Fibroblast of skin of right quadriceps (primary cell): ENCODE measurements at places on chromosomes 4 and X.

GRCh38 chr4:138758876-138759553 lies 256.6 kb upstream of the NOCT start:
- no peak for DNase-seq

GRCh38 chr4:25923745-25924144 lies 9.7 kb downstream of the SMIM20 start:
- DNase-seq = no peak

DNA sequence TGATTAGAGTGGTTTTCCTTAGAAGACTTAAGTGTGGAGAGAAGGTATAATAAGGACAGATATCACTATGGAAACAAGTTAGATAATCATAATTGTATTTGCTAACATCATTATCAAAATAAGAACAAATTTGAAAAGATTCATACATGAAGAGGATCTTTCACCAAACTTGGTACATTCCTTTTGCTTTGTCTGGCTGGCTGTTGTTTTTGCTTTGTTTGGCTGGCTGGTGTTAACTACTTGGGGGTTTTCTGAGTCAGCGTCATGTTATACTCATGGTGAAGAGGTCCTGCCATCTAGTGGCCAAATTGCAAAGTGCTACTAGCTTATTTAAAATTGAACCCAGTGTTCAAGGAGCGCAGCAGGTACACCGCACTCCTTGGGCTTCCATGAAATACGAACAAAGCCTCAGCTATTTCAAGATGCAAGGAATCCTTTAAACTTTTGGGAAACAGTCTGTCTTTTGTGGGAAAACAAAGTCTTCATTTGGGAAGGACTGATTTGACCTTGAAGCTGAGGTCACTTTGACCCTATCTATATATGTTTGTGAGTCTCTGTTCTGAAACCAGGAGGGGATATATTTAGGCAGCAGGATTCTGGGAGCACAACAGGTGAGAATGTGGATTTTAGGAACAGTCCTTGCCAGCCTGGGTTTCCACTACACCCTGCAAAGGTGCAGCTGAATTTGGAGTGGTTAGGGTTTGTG lies 129.7 kb downstream of the PLS3 start:
- peak; percentile 83 for DNase-seq

DNA sequence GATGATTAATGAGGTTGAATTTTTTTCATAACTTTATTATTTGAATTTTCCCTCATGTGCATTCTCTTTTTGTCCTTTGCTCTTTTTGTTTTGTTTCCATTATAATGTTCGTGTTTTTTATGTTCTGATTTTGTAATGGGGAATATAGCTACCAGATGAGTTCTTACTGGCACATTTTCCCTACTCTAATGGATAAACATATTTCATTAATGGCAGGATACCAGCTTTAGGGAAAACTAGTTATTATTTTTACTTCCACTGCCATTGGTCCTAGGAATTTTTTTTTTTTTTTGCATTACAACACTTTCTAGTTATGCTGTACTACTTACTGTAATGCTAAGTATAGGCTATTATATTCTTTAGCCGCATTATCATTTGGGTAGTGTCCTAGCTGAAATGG lies 286.3 kb downstream of the SPRY1 start:
- no peak for DNase-seq

- DNase-seq = no peak
Measured at GRCh38 chrX:78517124-78517523, 142.0 kb downstream of the RTL3 start.

- no peak for DNase-seq
Measured at GRCh38 chr4:88445252-88445651, 11.7 kb upstream of the HERC5 start.

DNA sequence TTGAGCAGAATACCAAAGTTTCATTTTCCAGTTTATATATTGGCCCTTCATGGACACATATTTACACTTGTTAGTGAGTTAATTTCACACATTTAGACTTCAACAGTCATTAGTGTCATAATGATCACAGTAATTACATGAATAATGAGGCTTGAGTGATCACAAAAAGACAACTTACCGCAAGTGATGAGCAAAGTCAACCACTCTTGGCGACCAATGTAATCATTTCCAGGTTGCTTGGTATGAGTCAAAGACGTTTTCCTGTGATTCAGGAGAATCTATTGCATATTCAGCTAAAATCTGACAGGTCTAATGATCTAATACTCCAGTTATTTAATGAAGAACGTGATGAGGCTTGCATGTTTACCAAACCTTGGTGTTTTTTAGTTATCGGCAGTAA lies 407.9 kb upstream of the TENM3 start:
- DNase-seq = peak; percentile 44

DNA sequence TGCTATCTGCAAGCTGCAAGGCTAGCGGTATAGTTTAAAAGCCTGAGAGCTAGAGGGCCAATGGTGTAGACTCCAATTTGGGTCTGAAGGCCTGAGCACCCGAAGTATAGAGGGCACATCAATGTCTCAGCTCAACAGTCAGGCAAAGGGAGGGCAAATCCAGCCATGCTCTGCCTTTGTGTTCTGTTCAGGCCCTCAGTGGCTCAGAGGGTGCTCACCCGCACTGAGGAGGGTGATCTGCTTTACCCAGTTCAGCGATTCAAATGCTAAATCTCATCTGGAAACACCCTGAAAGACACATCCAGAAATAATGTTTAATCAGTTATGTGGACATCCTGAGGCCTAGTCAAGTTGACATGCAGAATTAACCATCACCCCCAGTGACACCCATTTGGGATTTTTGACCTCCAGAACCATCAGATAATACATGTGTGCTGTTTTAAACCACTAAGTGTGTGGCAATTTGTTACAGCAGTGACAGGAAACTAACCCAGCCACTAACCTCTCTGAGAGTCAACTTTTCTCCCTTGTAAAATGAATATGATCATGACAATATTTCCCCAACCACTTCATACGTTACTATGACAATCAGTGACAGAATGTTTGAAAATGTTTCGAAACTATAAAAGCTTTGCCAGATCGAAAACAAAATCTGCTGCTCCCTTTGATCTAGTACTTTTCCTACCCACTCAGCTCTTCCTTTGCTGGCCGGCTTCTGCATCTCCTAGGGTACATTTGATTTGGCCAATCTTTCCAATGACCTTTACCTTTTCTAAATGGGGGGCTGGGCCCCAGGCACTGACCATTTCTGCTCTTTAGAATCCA lies 8.4 kb upstream of the TBL1X start:
- no peak for DNase-seq

- no peak for DNase-seq
Measured at GRCh38 chr4:40140196-40140595, 56.6 kb upstream of the RHOH start.

DNA sequence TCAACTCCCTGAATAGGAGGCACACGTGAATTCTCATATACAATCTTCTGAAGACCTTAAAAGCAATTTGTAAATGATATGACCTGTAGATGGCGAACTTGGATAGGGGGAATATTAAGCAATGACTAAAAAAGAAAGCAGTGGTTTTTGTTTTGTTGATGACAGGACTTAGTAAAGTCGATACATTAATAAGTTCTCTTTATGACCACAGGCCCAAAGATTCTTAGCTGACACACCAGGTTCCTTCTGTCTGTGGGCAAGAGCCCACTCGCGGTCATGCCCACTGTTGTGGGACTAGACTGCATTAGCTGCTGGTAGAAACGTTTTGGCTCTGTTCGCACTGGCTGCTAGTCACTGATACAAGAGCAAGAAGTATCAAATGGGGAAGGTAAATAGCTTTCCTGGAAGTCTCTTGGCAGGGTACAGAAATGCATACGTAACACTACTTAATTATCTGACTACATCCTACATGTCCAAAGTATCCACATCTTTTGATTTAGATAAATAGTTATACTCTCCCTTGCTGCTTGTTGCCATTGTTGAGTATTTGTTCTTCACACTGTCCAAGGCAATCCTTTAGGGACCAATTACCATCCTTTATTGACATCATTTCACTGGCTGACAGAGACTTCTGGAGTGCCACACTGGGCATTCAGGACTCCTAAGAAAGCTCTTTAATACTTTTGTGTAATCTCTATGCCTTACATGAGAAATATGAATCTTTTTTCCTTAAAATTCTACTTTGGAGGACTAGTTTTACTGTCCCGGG lies 31.0 kb downstream of the ALPK1 start:
- DNase-seq = peak; percentile 49

DNA sequence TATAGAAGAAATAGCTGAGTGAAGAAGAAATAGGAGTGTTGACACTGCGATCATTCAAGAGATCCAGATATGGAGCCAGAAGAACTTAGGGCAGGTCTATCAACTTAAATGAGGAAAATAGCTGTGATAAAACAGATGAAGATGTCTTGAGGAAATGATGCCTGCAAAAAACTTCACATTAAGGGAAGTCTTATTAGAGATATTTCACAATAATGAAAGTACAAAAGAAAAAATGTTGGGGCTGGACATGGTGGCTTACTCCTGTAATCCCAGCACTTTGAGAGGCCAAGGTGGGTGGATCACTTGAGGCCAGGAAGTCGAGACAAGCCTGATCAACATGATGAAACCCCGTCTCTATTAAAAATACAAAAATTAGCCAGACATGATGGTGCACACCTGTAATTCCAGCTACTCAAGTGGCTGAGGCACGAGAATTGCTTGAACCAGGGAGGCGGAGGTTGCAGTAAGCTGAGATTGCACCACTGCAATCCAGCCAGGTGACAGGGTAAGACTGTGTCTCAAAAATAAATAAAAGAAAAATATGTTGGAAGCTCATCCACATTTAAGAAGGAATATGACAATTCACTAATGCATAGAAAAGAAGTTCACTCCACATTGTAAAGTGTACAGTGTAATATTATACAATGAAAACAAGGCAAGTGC lies 56.3 kb downstream of the PKD2 start:
- DNase-seq = no peak

- DNase-seq = peak; percentile 5
Measured at GRCh38 chrX:107978707-107979307, 3.4 kb downstream of the TEX13B start.

DNA sequence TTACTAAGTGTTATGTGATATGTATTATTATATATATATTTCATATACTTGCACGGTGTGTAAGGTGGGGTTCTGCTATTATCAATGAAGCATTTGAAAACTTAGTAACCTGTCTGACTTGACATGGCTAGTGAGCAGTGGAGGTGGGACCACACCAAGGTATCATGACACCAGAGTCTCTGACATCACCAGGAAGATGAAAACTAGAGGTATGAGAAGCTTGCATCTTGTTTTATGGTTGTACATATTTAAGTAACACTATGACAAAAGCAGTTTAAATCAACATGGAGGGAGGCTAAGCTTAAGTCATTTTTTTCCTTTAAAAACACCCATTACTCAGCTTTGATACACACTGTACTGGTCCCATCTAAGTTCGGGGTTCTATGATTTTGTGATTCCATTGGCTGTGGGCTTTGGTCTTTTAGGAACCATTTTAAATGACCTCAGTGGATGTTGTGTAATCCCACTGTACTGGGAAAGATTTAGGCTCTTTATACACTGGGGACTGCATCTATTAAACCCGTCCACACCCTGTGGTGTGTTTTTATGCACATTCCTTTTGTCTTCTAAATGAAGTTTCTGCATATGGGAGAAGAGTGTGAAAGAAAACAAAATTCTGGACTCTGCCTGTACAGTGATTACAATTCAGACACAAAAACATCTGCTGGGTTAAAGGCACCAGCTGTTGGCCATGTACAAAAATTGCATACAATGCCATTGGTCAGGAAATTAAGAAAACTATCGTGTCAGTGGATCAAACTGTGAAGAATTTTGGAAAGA lies 570.6 kb downstream of the SPRY1 start:
- DNase-seq = no peak

DNA sequence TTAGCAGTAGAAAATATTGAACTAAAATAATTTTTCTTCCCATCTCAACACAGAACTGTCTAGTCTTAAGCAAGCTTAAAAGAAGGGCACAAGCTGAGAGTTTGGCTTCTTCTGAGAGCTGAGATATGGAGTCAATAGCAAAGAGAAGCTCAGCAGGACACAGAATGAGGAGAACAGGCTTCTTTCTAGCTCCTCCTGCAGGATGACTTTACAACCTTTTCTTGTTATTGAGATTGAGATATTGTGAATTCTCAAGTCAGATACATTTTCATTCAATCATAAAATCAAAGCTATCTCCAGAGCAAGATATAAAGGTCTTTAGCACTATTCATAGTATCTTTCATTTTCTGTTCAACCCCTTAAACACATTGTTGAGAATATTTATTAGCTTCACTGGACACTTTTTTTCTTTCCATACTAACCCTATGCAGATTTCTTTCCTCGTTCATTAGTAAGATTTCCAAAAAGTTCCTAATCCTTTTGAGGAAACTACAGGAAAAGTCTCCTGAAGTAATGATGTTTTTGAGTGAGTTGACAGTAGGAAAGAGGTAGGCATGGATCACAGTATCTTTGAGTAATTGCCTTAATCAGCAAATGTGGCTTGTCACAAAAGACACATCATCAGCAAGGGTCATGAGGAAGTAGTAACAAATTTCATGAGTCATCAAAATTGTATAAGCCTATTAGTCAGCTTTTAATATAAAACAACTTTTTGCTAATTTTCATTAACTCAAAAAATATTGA lies 17.8 kb upstream of the CXCL3 start:
- peak; percentile 39 for DNase-seq

- DNase-seq = no peak
Measured at GRCh38 chr4:36256398-36256891, 12.1 kb upstream of the ARAP2 start.

DNA sequence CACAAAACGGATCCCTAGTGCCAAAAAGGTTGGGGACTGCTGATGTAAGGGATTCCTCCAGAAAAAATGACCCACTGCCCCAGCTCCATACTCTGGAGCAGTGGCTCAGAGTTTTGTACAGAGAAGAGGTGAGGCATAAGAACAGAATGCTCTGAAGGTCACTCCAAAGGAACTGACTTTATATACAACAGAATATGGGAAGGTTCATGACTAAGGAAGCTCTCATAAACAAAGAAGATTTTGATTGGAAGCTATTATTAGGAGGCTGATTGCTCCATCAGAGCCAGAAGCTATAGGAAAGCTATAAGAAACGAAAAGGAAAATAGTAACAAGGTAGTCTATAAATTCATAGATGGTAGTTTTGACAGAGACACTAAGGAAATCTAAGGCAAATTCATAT lies 203.1 kb downstream of the SLC7A11 start:
- DNase-seq = peak; percentile 54

GRCh38 chr4:10442976-10443375 lies 14.2 kb downstream of the ZNF518B start:
- no peak for DNase-seq

DNA sequence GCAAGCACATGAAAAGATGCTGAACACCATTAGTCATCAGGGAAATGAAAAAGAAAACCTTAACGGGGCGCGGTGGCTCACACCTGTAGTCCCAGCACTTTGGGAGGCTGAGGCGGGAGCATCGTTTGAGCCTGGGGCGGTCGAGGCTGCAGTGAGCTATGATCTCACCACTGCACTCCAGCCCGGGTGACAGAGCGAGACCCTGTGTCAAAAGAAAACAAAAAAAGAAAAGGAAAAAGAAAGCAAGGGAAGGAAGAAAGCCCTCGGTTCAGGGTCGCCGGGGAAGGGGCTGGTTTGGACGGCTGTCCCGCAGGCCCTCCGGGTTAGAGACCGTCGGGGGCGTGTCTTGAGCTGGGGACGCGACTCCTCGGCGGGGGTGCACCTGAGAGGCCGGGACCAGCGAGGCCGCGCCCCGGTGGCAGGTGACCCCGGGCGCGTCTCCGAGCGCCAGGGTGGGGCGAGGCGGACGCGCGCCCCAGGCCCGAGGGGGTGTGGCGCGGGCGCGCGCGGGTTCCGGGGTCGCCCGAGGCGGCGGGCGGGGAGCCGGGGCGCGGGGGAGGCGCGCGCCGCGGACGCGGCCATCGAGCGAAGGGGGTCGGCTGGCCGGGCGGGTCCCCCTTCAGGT lies 478 bp upstream of the PLXNA3 start:
- peak; percentile 30 for DNase-seq

- DNase-seq = peak; percentile 45
Measured at GRCh38 chr4:119627267-119628255, 1.0 kb downstream of the PDE5A start.

- DNase-seq = no peak
Measured at GRCh38 chr4:792626-793092, 33.3 kb downstream of the CPLX1 start.
